ENCODE measurements at places on chromosomes 3 and 15.

DNA sequence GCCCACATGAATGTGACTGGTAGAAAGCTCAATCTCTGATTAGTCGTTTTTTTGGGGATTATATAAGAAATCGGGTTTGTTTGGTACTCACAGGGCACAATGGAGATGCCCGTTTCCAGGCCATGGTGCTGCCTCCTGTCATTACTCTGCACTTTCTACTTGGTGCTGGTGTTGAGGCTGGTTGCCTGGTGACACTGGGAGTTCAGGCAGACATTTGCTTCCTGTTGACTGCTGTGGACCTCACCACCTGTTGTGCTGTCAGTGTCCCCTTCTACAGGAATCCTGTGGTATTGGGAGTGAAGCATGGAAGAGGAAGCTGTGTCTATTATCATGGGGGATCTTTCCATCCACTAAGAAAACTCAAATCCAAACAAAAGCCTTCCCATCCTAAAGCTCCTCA lies 227.2 kb upstream of the TBL1XR1 start:
- DNase-seq: no peak

DNA sequence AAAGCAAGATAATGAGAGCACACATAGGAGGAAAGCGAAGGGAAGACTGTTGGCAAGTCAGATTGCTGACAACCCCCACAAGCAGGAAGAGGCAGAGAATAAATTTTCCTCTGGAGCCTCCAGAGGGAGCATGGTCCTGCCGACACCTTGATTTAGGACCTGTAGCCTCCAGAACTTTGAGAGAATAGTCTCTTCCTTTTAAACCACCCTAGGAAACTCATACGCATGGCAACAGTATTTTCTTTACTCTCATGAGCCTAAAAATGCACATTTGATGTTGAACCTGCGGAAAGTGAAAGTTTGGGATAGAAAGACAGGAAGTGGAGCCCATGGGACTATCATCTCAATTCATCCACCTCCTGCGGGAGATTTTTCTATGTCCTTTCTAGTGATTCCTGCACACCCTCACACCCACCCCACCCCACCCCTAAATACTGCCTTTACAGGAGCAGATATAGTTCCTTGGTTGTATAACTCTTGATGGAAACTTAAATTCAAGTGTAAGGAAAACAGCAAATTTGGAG lies 116.7 kb upstream of the LPP start:
- DNase-seq: peak; percentile 53

- no peak for DNase-seq
These were observed 329.9 kb upstream of the WNT5A start for GRCh38 chr3:55816794-55817576.

GRCh38 chr3:181739628-181740027 lies 27.9 kb downstream of the SOX2 start:
- DNase-seq: peak; percentile 13

- no peak for DNase-seq
These were observed 35.0 kb upstream of the NEDD4 start for GRCh38 chr15:56028430-56028829.

- no peak for DNase-seq
These were observed 41.0 kb upstream of the TBC1D5 start for GRCh38 chr3:17783426-17783825.

GRCh38 chr15:46525984-46526725 lies 891.3 kb downstream of the SQOR start:
- no peak for DNase-seq

DNA sequence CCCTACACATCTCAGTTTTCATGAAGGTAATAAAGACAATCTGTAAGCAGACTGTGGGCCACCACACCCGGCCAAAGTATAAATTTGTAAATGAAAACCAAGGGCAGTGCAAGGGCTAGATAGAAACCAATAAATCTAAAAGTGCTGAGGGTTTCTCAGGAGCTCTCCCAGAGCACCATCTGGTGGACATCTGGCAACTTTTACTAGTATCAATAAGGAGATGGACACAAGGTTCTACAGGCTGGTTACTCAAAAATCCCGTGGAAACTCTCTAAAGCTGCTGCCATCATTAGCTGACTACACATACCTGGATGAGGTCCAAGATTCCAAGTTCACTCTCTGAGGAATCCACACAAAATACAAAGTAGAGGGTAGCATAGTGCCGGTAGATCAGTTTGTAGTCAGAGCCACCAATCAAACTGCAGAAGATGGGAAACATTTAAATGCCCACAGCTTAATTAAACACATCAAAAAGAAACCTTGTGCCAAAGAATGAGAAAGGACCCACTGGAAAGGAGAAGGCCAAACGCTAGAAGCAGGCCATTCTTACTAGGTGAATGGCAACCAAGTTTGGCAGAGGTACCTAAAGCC lies 5.5 kb downstream of the AP3S2 start:
- DNase-seq: peak; percentile 59

GRCh38 chr15:33852570-33852969 lies 115.7 kb upstream of the CHRM5 start:
- peak; percentile 93 for DNase-seq

DNA sequence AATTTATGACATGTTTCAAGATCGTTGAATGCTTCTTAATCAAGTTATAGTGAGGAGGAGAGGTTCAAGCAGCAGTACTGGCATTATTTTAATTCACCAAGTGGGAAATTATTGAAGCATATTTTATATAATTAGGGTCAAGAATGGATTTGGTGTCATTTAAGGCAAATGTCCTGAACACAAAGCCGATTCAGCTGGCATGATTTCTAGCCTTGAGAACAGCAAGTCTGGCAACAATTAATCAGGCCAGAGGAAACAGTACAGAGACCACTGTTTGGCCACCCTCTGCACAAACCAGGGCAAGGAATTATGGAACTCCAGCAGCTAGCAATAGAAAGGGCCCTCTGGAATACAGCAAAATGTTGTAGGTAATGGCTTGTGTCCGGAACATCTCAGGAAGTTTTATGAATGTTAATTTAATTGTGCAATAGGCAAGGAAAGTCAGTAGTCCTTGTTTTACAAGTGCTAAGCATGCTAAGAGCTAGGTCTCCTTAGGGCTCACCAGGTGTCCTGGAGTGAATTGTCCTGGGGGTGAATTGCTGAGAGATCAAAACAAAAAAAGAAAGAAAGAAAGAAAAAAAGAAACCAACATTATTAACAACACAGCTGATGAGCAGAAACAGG lies 38.7 kb upstream of the SNRK start:
- no peak for DNase-seq

DNA sequence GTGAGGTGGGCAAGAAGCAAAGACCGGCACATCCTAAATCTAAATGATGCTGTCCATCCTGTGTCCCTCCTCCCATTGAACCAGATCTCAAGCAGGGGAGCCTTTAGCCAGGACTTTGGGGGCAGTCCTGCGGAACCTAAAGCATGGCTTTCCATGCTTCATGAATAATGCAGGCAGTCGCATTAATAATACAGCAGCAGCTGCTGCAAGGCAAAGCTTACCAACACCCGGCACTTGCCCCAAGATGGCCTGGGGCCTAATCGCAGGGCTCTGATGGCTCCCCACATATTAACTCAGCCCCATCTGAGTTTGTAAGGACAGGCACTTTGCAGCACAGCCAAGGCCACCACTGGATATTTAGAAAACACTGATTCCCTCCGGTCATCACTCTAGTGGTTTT lies 114.4 kb downstream of the NTRK3 start:
- DNase-seq: no peak

DNA sequence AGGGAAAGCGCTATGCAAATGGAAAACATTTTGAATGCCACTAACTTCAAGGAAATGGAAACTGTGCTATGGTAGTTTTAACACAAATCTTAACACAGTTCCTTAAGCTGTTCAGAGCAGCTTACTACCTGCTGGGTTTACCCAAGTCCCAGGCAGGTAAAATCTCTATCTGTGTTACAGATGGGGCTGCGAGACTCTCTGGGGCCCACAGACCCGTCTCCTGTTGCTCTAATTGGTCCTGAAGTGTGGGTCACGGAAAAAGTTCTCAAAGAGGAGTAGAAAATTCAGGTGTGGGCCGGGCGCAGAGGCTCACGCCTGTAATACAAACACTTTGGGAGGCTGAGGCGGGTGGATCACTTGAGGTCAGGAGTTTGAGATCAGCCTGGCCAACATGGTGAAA lies 16.9 kb upstream of the ZFYVE19 start:
- DNase-seq: no peak
